Sigmoid colon (tissue), 7 donors: ENCODE measurements at places on chromosomes 11 and 22. TPM values are rescaled to one million over a fixed set of nuclear protein-coding genes. Genes with fewer than 3 reads are reported as not detected.
A peak's percentile ranks its signal among the peaks of the same experiment; 100 is the strongest.

GRCh38 chr11:95674657-95675358 lies 114.8 kb downstream of the FAM76B start:
- no peak for DNase-seq

- no peak for DNase-seq
Observed at GRCh38 chr22:30226192-30226832, 20.2 kb downstream of the LIF start.

The PGA4 gene
- 5.3 TPM for polyA plus RNA-seq

The PITPNM1 gene
- polyA plus RNA-seq: 36.1 TPM

DNA sequence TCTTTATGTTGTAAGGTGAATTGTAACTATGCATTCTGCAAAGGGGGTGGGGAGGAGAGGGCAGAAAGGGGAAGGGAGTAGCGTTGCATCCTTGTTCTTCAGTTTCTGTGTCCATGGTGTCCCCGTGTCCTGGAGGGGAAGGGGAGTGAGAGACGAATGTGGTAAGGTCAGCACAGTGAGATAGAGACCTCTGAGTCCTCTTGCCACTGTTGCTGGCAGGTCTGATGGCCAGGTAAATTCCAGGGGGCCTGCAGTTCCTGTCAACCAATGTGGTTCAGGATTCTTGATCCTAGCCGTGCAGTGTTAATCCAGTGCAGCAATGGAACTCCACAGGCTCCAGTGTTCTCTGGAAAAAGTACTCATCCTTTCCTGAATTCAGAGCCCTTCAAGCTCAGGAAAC lies 14.6 kb upstream of the ADSL start:
- DNase-seq: no peak

DNA sequence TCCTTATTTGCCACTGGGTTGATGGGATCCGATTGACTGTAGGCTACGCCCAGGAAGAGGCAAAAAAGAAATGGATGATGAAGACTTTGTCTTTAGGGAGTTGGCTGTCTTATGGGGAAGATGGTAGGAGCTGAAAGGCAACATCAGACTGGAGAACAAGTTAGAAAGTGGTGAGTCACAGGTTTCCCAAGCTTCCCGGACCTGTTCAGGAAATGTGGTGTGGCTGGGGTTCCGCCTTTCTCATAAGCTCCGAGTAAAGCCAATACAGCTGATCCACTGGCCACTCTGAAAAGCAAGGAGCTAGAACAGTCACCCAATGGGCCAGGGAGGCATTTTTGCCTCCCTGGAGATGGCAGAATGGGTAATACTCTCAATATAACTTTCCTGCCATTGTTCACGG lies 194.5 kb downstream of the SNX19 start:
- no peak for DNase-seq

The GPR83 gene
- not detected for polyA plus RNA-seq

DNA sequence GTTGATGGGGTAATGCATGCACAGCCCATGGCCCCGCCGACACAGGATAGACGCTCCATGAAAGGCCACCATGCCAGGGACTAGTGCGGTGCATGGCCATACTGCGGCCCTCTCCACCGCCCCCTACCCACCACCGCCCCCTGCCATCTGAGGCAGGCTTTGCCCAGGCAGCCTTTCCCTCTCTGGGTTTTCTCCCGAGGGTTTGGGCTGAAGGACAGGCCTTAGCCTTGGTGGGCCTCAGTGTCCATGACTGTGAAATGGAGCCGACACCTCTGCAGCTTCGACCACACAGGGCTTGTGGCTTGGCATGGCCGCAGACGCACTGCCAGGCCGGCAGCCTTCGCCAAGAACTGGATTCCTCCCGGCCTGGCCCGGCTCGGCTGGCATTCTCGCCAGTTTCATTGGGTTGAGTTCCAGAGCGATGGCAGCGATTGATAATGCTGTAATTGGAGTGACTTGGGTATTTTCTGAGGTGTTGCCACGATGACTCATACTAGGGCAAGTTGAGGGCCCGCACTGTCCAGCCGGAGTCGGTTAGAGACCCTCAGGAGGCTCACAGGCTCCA lies 111.3 kb downstream of the WNT7B start:
- no peak for DNase-seq

DNA sequence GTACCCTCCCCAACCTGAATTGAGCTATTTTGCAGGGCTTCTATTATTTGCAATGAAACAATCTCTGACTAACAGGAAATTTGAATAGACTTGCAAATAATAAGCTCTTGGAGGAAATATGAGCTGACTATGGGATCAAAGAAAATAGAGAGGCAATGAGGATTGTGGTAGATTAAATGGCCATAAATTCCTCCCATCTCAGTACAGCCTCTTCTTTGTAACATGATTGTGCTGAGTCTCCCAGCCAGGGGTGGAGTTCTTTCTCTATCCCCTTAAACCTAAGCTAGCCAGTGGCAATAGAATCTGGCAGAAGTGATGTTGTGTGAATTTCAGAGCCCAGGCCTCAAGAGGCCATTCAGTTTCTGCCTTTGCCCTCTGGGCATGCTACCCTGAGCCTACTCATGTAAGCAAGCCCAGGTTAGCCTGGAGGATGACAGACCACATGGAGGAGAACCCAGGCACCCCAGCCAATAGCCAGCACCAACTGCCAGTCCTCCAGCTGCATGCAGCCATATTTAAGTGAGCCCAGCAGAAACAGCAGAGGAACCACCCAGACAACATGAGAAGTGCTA lies 86.8 kb upstream of the TP53I11 start:
- no peak for DNase-seq

The VPREB1 gene
- not detected for polyA plus RNA-seq

DNA sequence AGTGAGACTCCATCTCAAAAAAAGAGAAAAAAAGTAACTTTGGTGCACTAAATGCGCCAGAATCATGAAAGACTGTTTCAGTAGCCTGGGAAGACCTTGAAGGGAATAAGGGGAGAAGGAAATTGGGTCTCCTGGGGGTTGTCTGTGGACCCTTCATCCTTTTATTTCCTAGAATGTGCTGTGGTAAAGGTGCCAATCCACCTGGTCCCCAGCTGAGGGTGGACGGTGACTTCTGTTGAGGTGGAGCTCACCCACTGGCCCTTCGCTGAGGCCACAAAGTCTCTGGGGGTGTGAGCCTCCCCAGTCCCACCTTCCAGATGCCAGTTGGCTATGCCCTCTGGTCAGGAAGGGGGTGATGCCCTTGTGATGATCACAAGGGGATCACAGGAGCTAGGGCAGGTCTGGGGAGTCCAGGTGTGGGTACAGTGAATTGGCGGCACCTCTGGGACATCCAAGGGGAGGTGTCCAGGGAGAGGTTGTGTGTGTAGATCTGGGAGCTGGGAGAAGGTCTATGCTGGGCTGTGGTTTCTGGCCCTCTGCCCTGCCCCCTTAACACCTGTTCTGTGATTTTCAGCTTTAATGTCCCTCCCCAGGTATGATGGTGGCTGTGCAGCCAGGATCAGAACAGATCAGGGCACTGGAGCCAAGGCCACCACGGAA lies 34.2 kb upstream of the LMO1 start:
- DNase-seq: peak; percentile 39

DNA sequence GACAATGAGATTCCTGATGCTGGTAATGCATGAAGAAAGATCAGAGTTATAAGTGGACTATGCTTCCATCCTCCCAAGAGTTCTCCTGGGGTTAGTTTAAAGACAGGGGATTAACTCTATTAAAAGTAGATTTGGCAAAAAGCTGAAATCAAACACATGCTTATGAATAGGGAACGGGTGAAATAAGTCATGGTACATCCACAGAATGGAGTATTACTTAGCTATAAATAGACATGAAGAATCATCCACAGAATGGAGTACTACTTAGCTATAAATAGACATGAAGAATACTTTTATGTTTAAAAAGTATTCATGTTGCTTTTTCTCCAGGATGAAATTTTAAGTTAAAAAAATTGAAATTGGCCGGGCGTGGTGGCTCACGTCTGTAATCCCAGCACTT lies 596.4 kb upstream of the B3GAT1 start:
- DNase-seq: no peak

DNA sequence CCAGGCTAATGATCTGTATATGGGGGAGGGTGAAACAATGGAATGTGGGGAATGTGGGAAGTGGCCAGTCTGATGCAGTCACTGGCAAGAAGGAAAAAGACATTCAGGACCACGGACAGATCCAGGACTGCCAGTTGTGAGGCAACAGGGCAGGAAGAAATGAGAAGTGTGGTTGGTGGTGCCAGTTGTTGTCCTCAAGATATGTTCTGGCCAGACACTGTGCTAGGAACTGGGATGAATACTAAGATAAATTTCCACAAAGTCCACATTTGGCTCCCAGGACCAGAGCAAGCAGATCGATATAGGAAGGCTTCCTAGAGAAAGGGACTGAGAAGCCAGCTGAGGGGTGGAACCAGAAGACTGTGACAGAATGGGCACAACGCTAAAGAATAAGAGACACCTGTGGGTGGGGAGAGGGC lies 6.8 kb upstream of the TPBGL start:
- no peak for DNase-seq

The SLC6A5 gene
- not detected for polyA plus RNA-seq

GRCh38 chr11:70555078-70555477 lies 156.7 kb downstream of the CTTN start:
- no peak for DNase-seq

DNA sequence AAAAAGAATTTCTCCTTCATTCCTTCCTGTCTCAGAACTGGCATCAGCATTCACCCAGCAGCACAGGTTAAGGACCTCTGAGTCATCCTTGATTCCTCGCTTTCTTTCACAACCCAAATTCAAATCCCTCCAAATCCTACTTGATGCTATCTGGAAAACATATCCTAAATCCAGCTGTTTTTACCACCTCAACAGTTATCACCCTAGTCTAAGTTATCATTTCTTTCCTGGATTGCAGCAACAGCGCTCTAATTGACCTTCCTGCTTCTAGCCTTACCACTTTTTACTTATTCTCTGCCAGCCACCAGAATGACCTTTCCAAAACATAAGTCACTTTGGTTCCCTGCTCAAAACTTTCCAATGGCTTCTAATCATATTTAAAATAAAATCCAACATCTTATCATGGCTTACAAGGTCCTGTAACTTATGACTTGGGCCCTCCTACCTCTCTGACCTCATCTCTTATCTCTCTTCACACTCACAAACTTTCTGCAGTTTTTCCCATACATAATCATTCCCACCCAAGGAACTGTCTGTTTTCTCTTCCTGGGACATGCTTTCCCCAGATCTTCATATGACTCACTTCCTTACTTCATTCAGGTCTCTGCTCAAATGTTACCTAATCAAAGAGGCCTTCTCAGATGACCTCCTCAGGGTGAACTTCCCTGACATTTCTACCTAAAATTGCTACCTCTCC lies 119.4 kb downstream of the TTC28 start:
- no peak for DNase-seq

- no peak for DNase-seq
Observed at GRCh38 chr22:19240813-19241592, 50.5 kb downstream of the CLTCL1 start.

GRCh38 chr22:31968022-31968421 lies 23.7 kb downstream of the YWHAH start:
- no peak for DNase-seq

DNA sequence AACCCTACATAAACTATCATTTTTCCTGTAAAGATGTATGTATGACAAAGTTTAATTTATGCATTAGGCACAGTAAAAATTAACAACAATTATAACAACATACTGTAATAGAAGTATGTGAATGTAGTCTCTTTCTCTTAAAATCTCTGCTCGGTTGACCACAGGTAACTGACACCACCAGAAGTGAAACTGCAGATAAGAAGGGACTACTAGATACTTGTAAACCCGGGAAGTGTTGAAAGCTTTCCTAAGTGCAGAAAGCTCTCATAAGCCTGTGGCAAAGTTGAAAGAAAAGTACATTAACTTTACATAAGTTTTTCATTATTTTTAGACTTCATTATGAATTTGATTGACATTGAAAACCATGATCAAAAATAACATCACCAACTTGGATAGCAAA lies 1173.3 kb downstream of the LRRC4C start:
- no peak for DNase-seq

DNA sequence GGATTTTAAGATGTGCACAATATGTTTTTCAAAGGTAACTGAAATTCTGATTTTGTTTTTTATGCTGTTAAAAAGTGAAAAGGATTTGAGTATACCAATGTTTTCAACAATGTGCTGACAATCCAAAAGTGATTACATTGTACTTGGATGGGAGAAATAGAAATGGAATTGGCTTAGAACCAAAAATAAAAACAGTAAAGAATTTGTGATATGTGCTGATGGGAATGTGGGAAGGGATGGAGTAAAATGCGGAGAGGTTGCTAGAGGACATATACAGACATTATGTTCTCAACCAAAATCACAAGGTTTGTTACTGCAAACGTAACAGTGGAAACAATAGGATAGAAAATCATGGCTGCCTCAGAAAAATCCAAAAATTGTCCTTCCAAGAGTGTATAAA lies 279.3 kb upstream of the TENM4 start:
- DNase-seq: no peak

DNA sequence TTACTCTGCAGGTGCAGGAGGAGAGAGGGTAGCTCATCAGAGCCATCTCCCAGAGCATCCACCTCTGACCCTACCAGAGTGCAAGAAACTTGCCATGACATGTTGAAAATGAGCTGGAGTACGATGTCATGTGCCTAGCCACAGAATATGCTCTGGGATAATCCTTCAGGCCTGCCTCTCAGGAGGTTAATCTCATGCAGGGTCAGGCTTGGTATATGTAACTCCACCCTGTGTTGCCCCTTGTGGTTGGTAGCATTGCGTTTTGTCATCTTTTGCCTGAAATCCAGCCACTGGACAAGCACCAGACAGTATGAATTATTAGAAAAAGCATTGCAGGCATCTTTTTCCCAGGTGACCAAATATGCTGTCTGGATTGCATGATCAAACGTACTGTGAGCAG lies 36.2 kb downstream of the CNTF start:
- no peak for DNase-seq

The E2F8 gene
- 4.0 TPM for polyA plus RNA-seq

- no peak for DNase-seq
Observed at GRCh38 chr11:10803676-10804075, 5.0 kb downstream of the EIF4G2 start.

The LMNTD2 gene
- 6.3 TPM for polyA plus RNA-seq

The RFPL2 gene
- not detected for polyA plus RNA-seq

GRCh38 chr11:31790649-31791048 lies 20.5 kb downstream of the PAX6 start:
- no peak for DNase-seq

- peak; percentile 90 for DNase-seq
Observed at GRCh38 chr11:118916842-118917388, 8.8 kb downstream of the BCL9L start.

DNA sequence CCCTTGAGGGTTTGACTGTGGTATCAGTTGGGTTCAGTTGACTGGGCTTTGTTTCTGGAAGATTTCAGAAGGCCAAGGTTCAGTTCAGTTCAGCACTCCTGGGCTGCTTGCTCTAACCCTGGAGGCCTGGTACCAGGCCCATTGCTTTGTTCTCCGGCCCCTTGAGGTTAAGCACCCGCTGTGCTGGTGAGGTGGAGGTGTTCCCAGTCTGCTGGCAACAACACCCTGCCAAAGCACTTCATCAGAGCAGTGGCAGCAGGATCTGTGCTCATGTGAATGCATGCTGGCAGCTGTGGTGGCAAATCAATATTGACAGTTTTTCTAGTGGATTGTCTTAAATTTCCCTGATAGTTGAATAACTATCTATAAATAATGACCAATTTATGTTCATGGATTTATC lies 3.8 kb upstream of the SCGB1D1 start:
- DNase-seq: no peak

GRCh38 chr11:86145439-86146156 lies 76.7 kb upstream of the PICALM start:
- DNase-seq: no peak

The MCHR1 gene
- not detected for polyA plus RNA-seq
